Adrenal gland (tissue), 19 donors: ENCODE measurements at places on chromosomes 2 and 18. TPM values are rescaled to one million over a fixed set of nuclear protein-coding genes. Genes with fewer than 3 reads are reported as not detected.

TSN gene
- polyA plus RNA-seq = 53.4 TPM

CDH2 gene
- 13.9 TPM for polyA plus RNA-seq

BMP10 gene
- not detected for polyA plus RNA-seq

PROKR1 gene
- 0.17 TPM for polyA plus RNA-seq

CXXC1 gene
- polyA plus RNA-seq = 295 TPM

CCDC68 gene
- polyA plus RNA-seq = 4.8 TPM

TXNDC2 gene
- not detected for polyA plus RNA-seq

KCNF1 gene
- not detected for polyA plus RNA-seq

PSMA8 gene
- 0.07 TPM for polyA plus RNA-seq

CFAP210 gene
- polyA plus RNA-seq = 0.32 TPM

CD28 gene
- polyA plus RNA-seq = 0.08 TPM

POTEC gene
- not detected for polyA plus RNA-seq

GAL3ST2 gene
- polyA plus RNA-seq = not detected

CCL20 gene
- 0.51 TPM for polyA plus RNA-seq

ACVR1C gene
- polyA plus RNA-seq = 0.98 TPM

COBLL1 gene
- polyA plus RNA-seq = 25.8 TPM

PIEZO2 gene
- polyA plus RNA-seq = 1.4 TPM

CELF4 gene
- polyA plus RNA-seq = 3.9 TPM

CFAP221 gene
- 4.8 TPM for polyA plus RNA-seq

GALR1 gene
- 1.2 TPM for polyA plus RNA-seq

PRKAG3 gene
- not detected for polyA plus RNA-seq

ACP1 gene
- polyA plus RNA-seq = 59.5 TPM

RBFA gene
- polyA plus RNA-seq = 26.0 TPM

SLC4A3 gene
- polyA plus RNA-seq = 5.2 TPM
